ENCODE measurements at places on chromosomes 3 and 15.

GRCh38 chr3:185724761-185725160 lies 100.1 kb downstream of the IGF2BP2 start:
- no peaks in the 10 kb centered on the region for H3K4me1 ChIP-seq
- H3K27me3 ChIP-seq, result no peaks in the 10 kb centered on the region
- H3K36me3 ChIP-seq, result no peaks in the 10 kb centered on the region
- H3K4me3 ChIP-seq, result no peak overlapping the region

GRCh38 chr3:48984663-48985062 lies 5.4 kb upstream of the P4HTM start:
- no peak overlapping the region for H3K4me3 ChIP-seq
- H3K27me3 ChIP-seq, result no peaks in the 10 kb centered on the region
- peaks cover 39% of the 10 kb centered on the region for H3K36me3 ChIP-seq
- no peak for DNase-seq
- H3K27ac ChIP-seq, result no peak overlapping the region

DNA sequence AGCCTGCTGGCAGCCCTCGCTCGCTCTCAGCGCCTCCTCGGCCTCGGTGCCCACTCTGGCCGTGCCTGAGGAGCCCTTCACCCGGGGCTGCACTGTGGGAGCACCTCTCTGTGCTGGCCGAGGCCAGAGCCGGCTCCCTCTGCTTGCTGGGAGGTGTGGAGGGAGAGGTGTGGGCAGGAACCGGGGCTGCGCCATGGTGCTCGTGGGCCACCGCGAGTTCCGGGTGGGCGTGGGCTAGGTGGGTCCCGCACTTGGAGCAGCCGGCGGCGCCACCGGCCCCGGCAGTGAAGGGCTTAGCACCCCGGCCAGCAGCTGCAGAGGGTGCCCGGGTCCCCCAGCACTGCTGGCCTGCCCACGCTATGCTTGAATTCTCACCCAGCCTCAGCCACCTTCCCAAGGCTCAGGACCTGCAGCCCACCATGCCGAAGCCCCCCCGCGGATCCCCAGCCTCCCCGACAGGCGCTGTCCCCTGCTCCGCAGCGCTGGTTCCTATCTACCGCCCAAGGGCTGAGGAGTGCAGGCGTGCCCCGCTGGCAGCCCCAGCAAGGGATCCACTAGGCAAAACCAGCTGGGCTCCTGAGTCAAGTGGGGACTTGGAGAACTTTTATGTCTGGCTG lies 863.3 kb downstream of the IGSF11 start:
- no peak for DNase-seq
- no peaks in the 10 kb centered on the region for H3K4me1 ChIP-seq
- no peak overlapping the region for H3K4me3 ChIP-seq
- H3K36me3 ChIP-seq, result no peaks in the 10 kb centered on the region

DNA sequence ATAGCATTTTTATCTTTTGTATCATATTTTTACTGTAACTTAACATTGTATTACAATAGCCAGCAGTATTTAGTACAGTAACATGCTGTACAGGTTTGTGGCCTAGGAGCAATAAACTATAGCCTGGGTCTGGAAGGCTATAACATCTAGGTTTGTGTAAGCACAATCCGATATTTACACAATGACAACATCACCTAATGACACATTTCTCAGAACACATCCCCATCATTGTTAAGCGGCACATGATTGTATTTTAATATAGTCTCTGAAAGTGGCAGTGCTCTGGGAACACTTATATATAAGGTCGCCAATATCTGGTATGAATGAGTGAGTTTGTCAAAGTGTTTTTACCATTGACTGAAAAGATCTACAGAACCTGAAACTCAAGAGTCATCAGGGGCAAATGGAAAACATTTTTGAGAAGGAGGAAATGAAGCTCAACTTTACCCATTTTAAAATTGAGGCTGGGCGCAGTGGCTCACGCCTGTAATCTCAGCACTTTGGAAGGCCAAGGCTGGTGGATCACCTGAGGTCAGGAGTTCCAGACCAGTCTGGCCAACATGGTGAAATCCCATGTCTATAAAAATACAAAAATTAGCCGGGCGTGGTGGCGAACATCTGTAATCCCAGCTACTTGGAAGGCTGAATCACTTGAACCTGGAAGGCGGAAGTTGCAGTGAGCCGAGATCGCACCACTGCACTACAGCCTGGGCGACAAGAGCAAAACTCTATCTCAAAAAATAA lies 38.8 kb upstream of the TNFSF10 start:
- no peak for DNase-seq
- H3K36me3 ChIP-seq, result no peaks in the 10 kb centered on the region
- no peak overlapping the region for H3K4me3 ChIP-seq
- H3K27me3 ChIP-seq, result no peaks in the 10 kb centered on the region

GRCh38 chr15:23403550-23403949 lies 43.5 kb downstream of the GOLGA6L2 start:
- H3K4me3 ChIP-seq, result no peak overlapping the region
- no peaks in the 10 kb centered on the region for H3K27me3 ChIP-seq
- DNase-seq, result no peak
- no peak overlapping the region for H3K27ac ChIP-seq

- no peak for DNase-seq
- H3K27me3 ChIP-seq, result no peaks in the 10 kb centered on the region
- no peak overlapping the region for H3K4me3 ChIP-seq
- no peaks in the 10 kb centered on the region for H3K36me3 ChIP-seq
- peaks cover 8% of the 10 kb centered on the region for H3K4me1 ChIP-seq
- no peak overlapping the region for H3K27ac ChIP-seq
Measured at GRCh38 chr3:23723930-23724329, 81.8 kb upstream of the UBE2E1 start.

DNA sequence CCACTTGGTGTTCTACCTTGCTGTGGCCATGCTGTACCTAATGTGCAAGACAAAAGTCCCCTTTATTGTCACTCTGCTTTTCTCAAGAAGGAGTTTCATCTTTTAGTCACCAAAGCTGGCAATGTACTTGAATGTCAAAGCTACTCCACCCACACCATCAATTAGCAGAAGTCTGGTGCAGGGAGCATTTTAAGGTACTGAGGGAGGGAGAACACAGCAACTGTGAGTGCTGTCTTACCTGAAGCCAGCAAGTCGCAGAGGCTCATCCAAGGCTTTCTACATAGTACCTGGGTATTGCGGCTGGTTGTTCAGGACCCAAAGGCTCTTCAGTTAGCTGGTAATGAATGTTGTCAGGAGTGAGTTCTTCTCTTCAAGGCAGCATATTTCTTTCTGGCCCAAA lies 820.4 kb downstream of the OTOL1 start:
- DNase-seq, result no peak
- H3K27ac ChIP-seq, result no peak overlapping the region
- H3K27me3 ChIP-seq, result no peaks in the 10 kb centered on the region
- H3K36me3 ChIP-seq, result no peaks in the 10 kb centered on the region
- no peaks in the 10 kb centered on the region for H3K4me1 ChIP-seq
- no peak overlapping the region for H3K4me3 ChIP-seq

- DNase-seq, result no peak
- no peak overlapping the region for H3K27ac ChIP-seq
- no peaks in the 10 kb centered on the region for H3K27me3 ChIP-seq
- H3K36me3 ChIP-seq, result no peaks in the 10 kb centered on the region
- H3K4me3 ChIP-seq, result no peak overlapping the region
Measured at GRCh38 chr3:160919942-160920341, 163.9 kb downstream of the PPM1L start.

DNA sequence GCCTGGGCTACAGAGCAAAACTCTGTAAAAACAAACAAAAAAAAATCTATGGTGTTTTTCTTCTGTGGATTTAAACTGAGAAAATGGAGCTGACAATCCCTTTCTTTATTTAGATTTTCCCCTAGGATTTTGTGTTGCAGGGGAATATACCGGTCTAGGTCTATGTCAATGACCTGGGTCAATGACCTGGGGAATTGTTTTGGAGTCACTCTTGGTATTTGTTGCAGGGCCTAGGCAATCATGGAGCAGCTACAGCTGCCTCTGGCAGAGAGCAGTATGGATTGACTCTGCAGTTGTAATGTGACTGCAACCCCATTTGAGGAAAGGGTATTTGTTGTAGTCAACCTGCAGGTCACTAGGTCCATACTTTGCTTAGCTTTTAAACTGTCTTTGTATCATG lies 37.6 kb upstream of the SLC7A14 start:
- H3K36me3 ChIP-seq, result no peaks in the 10 kb centered on the region
- DNase-seq, result no peak
- H3K4me3 ChIP-seq, result no peak overlapping the region
- no peaks in the 10 kb centered on the region for H3K4me1 ChIP-seq
- no peak overlapping the region for H3K27ac ChIP-seq

- DNase-seq, result peak; percentile 50
- no peak overlapping the region for H3K27ac ChIP-seq
- H3K4me3 ChIP-seq, result peak overlapping the region; percentile 28
- H3K4me1 ChIP-seq, result peaks cover 22% of the 10 kb centered on the region
- H3K36me3 ChIP-seq, result no peaks in the 10 kb centered on the region
Measured at GRCh38 chr15:51077221-51078153, 17.2 kb downstream of the TNFAIP8L3 start.

GRCh38 chr15:76341366-76342057 lies 4.9 kb downstream of the ISL2 start:
- peak; percentile 34 for DNase-seq
- no peaks in the 10 kb centered on the region for H3K36me3 ChIP-seq
- H3K27ac ChIP-seq, result no peak overlapping the region

- no peaks in the 10 kb centered on the region for H3K27me3 ChIP-seq
- H3K36me3 ChIP-seq, result no peaks in the 10 kb centered on the region
- no peak for DNase-seq
- no peak overlapping the region for H3K4me3 ChIP-seq
- no peaks in the 10 kb centered on the region for H3K4me1 ChIP-seq
Measured at GRCh38 chr3:168220556-168220955, 124.8 kb upstream of the GOLIM4 start.

- no peak for DNase-seq
- no peak overlapping the region for H3K4me3 ChIP-seq
- no peaks in the 10 kb centered on the region for H3K27me3 ChIP-seq
- H3K36me3 ChIP-seq, result peaks cover 3% of the 10 kb centered on the region
- peaks cover 29% of the 10 kb centered on the region for H3K4me1 ChIP-seq
- peak overlapping the region; percentile 30 for H3K27ac ChIP-seq
Measured at GRCh38 chr15:101264911-101265641, 12.2 kb downstream of the SELENOS start.

DNA sequence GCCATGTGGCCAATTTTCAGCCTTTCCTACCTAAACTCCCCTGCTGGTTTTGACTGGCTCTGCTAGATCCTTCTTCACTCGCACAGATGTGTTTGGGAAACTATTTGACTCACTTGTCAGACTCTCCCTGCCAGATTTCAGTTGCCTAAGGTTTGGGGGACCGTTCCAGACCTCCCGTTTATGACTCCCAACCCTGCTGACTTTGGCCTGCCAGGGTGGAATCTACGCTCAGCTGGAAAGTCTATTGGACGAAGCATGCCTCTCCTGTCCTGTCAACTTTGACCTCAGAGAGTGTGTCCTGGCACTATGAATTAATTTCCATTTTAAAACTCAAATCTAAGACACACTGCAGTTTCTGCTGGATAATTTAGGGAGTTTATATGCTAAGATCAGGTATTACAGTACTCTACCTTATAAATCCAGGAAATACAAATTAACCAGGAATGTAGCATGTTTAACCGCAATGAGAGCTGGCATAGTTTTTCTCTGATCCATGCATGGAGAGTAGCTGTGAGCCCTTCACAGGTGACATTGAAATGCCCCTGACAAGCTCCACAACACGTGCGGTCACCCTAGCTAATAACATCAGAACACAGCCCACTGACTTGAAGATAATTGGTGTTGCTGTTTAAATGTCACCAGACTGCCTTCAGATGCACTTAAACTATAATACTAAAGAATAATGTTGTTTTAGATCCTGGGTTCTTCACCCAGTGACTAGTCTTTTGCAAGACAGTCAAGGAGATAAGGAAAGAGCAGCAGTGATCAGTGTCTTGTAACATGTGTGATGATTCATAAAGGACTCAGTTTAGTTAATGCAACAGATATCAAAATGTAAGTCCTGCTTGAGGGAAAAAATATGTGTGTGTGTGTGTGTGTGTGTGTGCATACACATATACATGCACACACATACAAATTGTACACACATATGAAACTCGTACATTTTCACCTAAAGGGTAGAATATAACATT lies 223.0 kb upstream of the MCTP2 start:
- H3K27ac ChIP-seq, result no peak overlapping the region
- no peak overlapping the region for H3K4me3 ChIP-seq
- DNase-seq, result no peak
- H3K4me1 ChIP-seq, result no peaks in the 10 kb centered on the region
- no peaks in the 10 kb centered on the region for H3K27me3 ChIP-seq

DNA sequence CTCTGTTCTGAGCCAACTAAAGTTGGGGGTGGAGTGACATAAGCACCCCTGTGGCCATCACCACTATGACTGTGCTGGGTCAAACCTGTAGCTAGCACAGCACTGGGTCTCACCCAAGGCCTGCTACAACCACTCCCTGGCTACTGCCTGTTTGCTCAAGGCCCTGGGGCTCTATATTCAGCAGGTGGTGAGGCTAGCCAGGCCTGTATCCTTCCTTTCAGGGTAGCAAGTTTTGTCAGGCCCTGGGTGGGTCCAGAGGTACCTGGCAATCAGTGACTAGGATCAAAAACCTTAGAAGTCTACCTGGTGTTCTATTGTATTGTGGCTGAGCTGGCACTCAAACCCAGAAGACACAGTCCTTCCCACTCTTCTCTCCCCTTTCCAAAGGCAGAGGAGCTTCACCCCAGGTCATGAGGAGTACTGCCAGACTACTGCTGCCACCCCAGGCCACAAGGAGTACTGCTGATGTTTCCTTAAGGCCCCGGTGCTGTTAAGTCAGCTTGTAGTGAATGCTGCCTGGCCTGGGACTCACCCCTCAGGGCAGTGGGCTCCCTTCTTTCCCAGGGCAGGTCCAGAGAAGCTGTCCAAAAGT lies 170.8 kb downstream of the IGSF11 start:
- no peak overlapping the region for H3K4me3 ChIP-seq
- H3K4me1 ChIP-seq, result no peaks in the 10 kb centered on the region
- no peaks in the 10 kb centered on the region for H3K27me3 ChIP-seq

DNA sequence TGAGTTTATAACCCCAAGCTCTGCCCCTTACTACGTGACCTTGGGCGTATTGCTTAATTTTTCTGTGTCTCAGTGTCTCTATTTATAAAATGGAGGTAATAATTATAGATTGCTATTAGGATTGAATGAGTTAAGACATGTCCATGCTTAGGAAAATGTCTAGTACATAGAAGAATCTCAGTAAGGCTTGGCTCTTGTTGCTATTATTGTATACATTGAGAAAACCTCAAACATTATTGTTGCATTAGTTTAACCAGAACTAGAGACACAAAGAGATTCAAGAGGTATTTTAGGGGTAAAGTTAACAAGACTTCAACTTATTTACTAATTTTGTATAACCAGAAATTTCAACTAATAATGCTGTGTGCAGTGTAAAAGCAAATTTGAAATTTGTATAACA lies 66.7 kb downstream of the MEF2A start:
- peaks cover 17% of the 10 kb centered on the region for H3K36me3 ChIP-seq
- no peaks in the 10 kb centered on the region for H3K27me3 ChIP-seq
- no peak for DNase-seq
- H3K27ac ChIP-seq, result no peak overlapping the region
- H3K4me1 ChIP-seq, result no peaks in the 10 kb centered on the region

- no peak overlapping the region for H3K4me3 ChIP-seq
- no peaks in the 10 kb centered on the region for H3K27me3 ChIP-seq
- DNase-seq, result no peak
- H3K27ac ChIP-seq, result no peak overlapping the region
- no peaks in the 10 kb centered on the region for H3K36me3 ChIP-seq
Measured at GRCh38 chr3:171327441-171328174, 132.6 kb downstream of the TNIK start.

- H3K36me3 ChIP-seq, result no peaks in the 10 kb centered on the region
- no peak overlapping the region for H3K4me3 ChIP-seq
- no peaks in the 10 kb centered on the region for H3K4me1 ChIP-seq
- H3K27ac ChIP-seq, result no peak overlapping the region
- no peak for DNase-seq
Measured at GRCh38 chr3:96966181-96966929, 152.0 kb downstream of the EPHA6 start.

Data from natural killer cell (primary cell).